ENCODE measurements at places on chromosomes 5 and 9. TPM values are rescaled to one million over a fixed set of nuclear protein-coding genes. Genes with fewer than 3 reads are reported as not detected.
A peak's percentile ranks its signal among the peaks of the same experiment; 100 is the strongest.

VLDLR gene
- total RNA-seq, result 17.4 TPM

DNA sequence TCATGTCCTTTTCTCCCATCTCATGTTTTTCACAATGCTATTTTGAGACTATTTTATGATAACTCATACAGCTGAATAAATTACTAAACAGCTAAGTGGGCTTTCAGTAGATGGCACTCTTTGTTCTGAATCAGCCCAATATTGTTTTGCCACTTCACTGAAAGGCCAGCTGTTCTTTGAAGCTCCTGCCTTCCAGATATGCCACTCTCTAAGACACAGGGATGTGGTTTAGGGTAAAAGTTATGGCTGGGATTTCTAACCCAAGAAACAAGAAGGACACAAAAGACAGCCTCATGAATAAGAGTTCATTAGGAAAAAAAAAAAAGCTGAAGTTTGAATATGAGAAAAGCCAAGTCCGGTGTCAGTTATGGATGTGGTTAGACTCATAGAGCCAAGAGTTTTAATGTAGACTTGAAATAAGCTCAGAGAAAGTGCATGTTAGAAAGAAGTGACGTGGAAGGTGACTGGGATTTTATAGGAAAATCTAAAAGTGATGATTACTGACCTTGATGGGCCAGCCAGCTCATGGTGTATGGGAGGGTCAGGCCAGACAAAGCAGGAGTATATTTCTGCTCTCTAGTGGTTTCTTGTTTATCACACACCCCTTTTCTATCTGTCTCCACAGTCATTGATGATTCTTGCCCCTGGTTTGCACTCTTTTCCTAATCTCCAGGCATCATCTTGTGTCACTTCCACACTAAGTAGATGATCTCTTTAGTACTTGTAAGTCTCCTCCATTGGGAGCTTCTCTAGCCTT lies 488.5 kb downstream of the NR2F1-AS1 start:
- no peak for DNase-seq

- DNase-seq, result no peak
Observed at GRCh38 chr5:151071848-151072629, 8.8 kb downstream of the TNIP1 start.

GRCh38 chr9:87793292-87793691 lies 67.4 kb downstream of the CTSL start:
- DNase-seq, result no peak

DNA sequence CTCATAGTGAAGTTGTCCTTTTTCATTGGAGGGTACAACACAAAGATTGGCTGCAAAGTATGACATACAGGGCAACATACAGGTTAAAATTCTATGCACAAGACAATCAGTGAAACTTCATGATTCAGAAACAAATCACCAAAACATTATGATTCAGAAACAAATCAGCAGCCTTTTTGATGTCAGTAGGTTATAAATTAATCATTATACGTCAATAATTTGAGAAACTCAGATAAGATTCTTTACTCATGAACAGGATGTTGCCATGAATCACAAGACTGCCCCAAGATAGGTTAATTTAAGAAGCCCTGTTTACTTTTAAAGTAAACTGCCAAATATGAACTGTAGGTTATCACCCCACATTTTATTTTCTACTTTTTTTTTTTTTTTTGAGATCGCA lies 62.2 kb upstream of the IL33 start:
- DNase-seq, result no peak

- DNase-seq, result peak; percentile 28
Observed at GRCh38 chr9:105118636-105119035, 125.8 kb upstream of the SLC44A1 start.

Data from Calu3 (cell line).